Smooth muscle cell of bladder (primary cell): ENCODE measurements at places on chromosomes 7 and 10. TPM values are rescaled to one million over a fixed set of nuclear protein-coding genes. Genes with fewer than 3 reads are reported as not detected.

POM121 gene
- total RNA-seq, result 3.0 and 3.9 TPM in 2 replicates

CUL2 gene
- 22.3 and 30.6 TPM in 2 replicates for total RNA-seq

RGR gene
- total RNA-seq, result not detected in 2 replicates

GBX1 gene
- total RNA-seq, result not detected in 2 replicates

PURB gene
- 10.2 and 11.3 TPM in 2 replicates for total RNA-seq

SPDYE11 gene
- total RNA-seq, result not detected in 2 replicates

NPC1L1 gene
- 0.09 and 0.14 TPM in 2 replicates for total RNA-seq

MYH16 gene
- not detected in 2 replicates for total RNA-seq

UTF1 gene
- not detected in 2 replicates for total RNA-seq

PDZD7 gene
- 0.28 and 1.1 TPM in 2 replicates for total RNA-seq

SYT15 gene
- total RNA-seq, result 0.71 and 0.92 TPM in 2 replicates

ACHE gene
- total RNA-seq, result not detected in 2 replicates

PRSS37 gene
- total RNA-seq, result not detected in 2 replicates

LBX1 gene
- not detected in 2 replicates for total RNA-seq

TMEM209 gene
- 8.5 and 9.2 TPM in 2 replicates for total RNA-seq

TACC2 gene
- 2.3 and 2.7 TPM in 2 replicates for total RNA-seq

CD36 gene
- total RNA-seq, result 24.7 and 46.6 TPM in 2 replicates

STAG3 gene
- total RNA-seq, result 0.28 TPM in 2 replicates

HELLS gene
- total RNA-seq, result 4.2 and 4.4 TPM in 2 replicates

CYP3A4 gene
- total RNA-seq, result not detected in 2 replicates

EPHA1 gene
- 0.09 and 0.14 TPM in 2 replicates for total RNA-seq

TNPO3 gene
- total RNA-seq, result 46.9 and 56.4 TPM in 2 replicates

SUN3 gene
- total RNA-seq, result not detected in 2 replicates

C7orf57 gene
- not detected in 2 replicates for total RNA-seq
